Stimulated activated CD8-positive, alpha-beta memory T cell treated with anti-CD3 and anti-CD28 coated beads, Interleukin-2, amount 100 ng/mL, for 1 hour (primary cell): ENCODE measurements at places on chromosomes 2 and 18.
A peak's percentile ranks its signal among the peaks of the same experiment; 100 is the strongest.

GRCh38 chr2:28150994-28151393, 241.7 kb upstream of the FOSL2 start:
- no peak for DNase-seq

DNA sequence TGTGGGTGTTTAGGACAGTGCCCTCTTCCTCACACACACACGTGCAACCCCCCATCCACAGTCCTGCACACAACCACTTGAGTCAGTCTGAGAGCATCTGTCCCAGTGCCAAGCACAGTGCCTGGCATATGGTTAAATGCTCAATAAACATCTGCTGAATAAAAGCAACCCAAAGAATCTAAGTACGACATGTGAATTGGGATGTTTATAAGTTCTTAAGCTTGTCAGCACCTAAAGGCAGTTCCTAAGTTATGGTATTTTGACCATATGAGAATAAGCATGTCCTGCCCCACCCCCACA, 37.8 kb downstream of the CAPN13 start:
- DNase-seq: no peak

- DNase-seq: peak; percentile 44
Measured at GRCh38 chr2:148813603-148814065, 61.4 kb upstream of the KIF5C start.

DNA sequence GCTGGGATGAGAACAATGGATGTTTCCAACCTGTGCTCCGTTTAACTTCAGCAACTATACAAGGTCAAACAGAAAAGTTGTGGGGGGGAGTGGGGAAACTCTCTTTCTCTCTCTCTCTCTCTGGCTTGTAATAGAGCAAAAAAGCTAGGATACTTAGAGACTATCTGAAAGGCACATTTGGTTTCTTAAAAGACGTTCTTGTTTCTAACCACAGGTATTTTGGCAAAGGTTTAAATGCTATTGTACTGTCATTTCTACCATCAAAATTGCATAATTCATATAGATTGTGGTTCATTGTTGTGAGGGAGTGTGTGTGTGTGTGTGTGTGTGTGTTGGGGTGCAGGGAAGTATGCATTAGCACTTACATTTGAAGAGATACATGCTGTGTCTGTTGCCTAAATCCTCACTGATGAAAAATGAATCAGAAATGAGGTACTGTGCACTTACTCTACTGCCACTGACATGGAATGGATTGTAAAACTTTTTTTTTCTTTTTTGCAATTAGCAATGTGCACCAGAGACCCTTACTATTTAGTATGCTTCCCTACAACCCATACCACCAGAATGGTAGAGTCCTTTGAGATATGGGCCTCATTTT, 841.0 kb upstream of the PIK3C3 start:
- DNase-seq: no peak

DNA sequence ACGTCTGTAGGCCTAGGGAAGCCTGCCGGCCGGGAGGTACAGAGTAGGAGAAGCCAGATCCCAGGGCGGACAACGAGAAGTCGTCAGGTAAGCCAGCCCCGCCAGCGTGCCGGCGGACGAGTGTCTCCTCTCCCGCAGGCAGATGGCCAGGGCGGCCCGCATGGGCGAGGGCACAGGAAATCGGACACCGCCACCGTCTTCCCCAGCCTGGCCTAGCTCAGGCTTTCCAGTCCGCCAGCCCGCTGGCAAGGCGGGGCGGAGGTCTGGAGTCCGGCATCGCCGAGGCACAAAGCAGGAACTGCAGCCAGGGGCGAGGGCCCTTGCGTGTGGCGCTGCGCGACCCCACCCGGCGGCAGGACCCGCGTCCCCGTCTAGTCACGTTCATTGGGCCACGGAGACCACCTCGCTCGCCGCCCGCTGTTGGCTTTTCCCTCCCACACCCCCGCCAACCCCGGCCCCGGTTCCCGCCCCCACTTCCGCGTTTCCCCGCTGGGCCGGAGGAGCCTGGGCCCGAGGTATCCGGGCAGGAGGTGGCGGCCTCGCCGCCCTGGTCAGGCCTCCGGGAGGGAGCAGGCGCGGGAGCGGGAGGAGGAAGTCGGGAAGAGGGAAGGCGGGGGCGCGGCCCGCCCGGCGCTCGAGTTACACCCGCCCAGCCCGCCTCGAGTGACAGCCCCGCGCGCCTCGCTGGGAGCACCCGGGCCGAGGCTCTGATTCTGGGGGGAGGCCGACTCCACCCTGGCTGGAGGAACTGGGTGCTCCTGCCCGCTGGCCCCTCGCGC, at the start of gene GPD2:
Gene GPD2, plus strand, starts transcription at position 662 of the 779 bp plus-strand sequence. CDS start 39,727 bp downstream, outside the sequence.
- DNase-seq: peak; percentile 28

GRCh38 chr2:68993660-68994059, 19.2 kb downstream of the GKN1 start:
- DNase-seq: no peak

DNA sequence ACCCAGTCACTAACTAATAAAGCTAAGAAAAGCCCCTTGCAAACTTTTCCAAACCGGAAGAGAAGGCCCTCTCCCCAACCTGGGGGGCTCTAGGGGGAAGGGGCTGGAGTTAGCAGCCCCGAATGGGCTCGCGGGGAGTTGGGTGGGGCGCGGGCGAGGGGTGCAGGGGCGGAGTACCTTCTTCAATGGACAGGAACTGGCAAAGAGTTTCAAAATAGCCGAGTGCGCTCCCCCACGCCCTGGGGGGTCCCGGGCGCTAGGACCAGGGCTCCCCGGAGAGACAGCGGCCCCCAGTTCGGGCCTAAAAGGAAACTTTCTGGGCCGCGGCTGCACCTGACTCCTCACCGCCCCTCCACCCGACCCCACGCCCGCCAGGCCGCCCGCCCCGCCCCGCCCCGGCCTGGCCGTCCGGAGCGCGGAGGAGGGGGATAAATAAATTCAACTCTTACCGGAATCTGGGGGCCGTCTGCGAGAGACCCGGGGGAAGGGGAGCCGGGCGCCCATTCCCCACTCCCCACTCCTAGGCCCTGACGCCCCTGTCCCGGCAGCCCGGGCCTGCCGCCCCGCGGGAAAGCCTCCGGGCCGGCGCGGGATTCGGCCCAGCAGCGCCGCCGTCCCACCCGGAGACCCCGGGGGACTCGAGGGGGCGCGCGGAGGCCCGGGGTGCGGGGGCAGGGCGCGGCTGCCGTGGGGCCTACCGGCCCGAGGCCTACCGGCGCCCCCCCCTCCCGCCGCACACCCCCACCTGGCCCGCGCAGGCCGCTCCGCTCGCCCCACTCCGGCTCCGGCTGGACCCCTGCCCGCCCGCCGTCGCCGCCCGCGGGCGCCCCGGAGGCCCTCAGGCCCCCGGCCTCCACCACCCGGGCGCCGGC, 868 bp downstream of the INO80D start:
- peak; percentile 10 for DNase-seq

DNA sequence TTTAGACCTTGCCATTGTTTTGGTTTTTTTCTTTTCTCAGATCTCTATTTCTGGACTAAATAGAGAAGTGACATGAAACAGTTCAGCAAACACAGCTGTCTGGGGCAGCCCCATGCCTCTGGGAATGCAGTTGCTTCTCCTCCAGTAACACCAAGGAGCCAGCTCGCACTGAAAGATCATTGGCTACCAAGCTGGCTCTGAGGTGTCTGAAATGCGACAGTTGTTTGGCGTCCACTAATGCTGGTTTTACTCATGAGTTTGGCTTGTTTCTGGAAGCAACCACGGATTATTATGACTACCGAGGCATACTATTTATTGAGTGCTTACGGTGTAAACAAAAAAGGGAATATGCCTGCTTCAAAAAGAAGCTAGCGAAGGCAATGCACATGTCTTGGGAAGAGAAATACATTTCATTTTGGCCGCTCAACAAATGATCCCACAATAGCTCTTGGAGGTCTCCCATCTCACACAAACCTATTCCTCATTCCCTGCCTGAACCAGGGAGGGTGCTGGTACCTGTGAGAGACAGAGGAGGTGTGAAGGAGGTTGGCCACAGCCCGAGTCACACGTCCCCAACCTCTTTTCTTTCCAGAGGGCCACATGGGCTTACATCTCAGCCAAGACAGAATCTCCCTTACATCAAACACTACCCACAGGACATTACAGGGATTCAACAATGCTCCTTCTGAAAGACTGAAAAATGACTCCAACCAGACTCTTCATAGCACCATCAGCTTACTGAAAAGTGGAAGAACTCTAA, 37.5 kb upstream of the NEB start:
- no peak for DNase-seq
